Stimulated activated CD4-positive, alpha-beta T cell treated with anti-CD3 and anti-CD28 coated beads, Interleukin-4, amount 100 ng/mL, for 4 hours (primary cell): ENCODE measurements at places on chromosomes 2 and 18.

DNA sequence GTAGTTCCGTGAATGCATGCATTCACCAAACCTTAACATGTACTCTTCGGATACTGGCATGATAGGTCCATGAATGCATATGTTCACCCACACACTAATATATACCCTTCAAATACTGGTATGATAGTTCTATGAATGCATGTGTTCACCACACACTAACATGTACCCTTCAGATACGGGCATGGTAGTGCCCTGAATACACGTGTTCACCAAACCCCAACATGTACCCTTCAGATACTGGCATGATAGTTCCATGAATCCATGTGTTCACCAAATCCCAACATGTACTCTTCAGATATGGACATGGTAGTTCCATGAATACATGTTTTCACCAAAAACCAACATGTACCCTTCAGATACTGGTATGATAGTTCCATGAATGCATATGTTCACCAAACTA is 48.5 kb upstream of the ALKAL2 start:
- DNase-seq = no peak

- DNase-seq = no peak
Measured at GRCh38 chr2:164430166-164430783, 191.0 kb downstream of the GRB14 start.

DNA sequence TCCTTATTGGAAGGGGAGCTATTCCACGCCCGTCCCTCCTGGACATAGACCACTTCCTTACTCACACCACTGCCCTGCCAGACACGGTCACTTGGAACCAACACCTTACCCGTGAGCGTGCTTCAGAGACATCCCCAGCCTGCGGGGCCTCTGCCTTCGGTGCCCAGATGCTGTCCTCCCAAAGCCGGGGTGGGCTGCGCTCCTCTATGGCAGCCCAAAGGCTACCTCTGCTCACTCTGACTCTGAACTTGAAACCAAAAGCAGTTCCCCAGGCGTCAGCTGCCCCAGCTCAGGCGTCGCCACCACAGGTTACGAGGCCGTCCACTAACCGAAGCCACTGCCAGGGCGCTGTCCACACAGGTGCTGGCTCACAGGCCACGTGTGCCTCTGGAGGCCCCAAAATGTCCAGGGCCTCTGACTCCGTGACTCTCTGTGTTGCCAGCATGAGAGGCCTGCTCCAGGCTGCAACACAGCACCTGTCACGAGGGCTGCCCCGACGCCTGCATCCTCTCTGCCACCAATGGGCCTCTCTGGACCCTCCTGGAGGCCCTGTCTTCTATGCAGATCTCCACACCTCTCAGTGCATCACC is 23.8 kb downstream of the HDAC4 start:
- no peak for DNase-seq

GRCh38 chr18:8659609-8660242 is 45.6 kb upstream of the MTCL1 start:
- DNase-seq = no peak

GRCh38 chr2:97715951-97716694 is 2.7 kb downstream of the ZAP70 start:
- no peak for DNase-seq

DNA sequence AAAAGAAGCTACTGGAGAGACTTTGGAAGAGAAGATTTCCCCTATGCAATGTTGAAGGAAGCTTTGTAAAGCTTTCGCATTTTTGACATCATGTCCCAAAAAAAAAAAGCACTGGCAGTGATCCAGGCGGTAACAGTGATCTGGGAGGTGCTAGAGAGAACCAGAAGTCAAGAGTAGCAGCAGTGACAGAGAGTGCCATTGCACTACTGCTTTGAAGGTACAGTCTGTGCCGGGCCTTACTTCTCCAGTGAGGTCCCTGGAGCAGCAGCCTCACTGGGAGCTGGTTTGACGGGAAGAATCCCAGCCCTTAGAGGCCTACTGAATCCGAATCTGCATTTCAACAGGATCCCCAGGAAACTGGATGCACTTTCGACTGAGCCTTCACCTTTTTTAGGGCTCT is 50.9 kb upstream of the ATL2 start:
- DNase-seq = no peak

GRCh38 chr2:71891155-71891554 is 256.5 kb downstream of the CYP26B1 start:
- DNase-seq = no peak

- no peak for DNase-seq
Measured at GRCh38 chr2:8197825-8198224, 484.0 kb upstream of the ID2 start.

- no peak for DNase-seq
Measured at GRCh38 chr18:26271917-26272549, 45.8 kb downstream of the TAF4B start.

GRCh38 chr18:40365526-40365925 is 1589.5 kb upstream of the PIK3C3 start:
- no peak for DNase-seq

DNA sequence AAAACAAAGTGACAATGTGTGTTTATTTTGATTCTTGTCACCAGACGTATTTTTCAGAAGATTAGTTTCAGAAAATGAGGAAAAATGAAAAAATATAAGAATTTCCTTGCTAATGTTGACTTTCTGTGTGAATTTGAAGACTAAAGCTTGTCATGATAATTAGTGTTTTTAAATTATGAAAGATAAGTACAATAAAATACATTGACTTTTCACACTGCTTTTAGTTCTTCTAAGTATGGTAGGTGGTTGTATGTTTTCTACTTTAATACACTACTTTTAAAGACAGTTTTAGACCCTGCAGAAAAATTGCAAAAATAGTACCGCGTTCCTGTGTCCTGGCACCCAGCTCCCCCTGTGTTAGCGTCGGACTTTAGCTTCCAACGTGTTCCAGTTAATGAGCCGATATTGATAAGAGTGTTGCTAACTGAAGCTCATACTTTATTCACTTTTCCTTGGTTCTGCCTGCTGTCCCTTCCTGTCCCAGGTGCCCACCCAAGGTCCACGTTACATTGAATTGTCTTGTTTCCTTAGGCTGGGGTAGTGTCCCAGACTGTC is 695 bp downstream of the RBFA start:
- DNase-seq = no peak

DNA sequence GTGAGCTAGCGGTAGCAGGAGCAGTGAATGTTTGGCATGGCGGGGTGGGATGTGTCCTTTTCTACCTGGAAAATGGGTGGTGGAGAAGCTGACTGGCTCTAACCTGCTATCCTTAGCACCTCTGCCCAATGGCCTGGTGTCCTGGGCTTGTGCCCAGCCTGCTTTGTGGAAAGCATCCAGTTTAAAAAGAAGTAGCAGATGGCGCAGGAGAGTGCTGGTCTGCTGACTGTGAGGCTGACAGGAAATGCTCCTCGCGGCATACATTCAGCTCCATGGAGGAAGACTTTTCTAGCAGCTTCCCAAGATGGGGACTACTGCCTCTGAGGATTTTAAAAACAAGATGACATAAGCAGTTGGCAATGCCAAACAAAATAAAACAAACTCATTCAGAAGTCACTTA is 56.2 kb upstream of the LYPD6B start:
- DNase-seq = no peak

GRCh38 chr18:34590503-34590902 is 119.6 kb upstream of the DTNA start:
- DNase-seq = no peak

DNA sequence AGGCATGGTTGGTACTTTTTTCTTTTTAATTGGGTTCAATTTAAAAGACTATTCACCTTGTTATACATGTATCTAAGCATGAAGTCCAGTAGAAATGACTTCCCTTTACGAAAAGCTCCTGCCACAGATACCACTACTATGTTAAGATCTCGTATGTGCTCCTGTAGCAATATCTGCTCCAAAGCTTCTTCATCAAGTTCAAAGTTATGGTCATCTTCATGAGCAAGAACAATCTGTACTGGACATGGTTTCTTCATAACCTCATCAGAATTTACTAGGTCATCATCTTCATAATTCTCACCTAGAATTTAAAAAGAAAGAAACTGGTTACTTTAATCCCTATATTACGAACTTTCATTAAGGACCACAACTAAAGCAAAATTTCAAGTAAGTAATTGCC is 33.9 kb downstream of the ATL2 start:
- no peak for DNase-seq

- no peak for DNase-seq
Measured at GRCh38 chr18:79955302-79956075, 4.0 kb upstream of the SLC66A2 start.

DNA sequence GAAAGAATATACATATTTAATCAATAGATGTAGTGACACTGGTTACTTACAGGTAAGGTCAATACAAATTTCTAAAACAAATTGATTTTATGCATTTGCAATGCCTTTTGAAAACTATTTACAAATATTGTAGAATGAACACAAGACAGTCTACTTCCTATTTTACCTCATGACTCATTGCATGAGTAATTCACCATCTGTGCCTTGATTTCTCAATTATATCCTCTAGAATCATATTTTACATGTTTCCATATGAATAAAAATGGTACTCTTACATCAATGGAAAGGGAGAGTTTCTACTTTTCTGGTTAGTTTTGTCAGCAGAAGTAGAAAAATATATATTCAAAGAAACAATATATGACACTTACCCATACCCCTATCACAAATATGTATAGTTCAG is 203.8 kb upstream of the CDH7 start:
- DNase-seq = no peak

- DNase-seq = no peak
Measured at GRCh38 chr2:99653433-99653832, 163.6 kb upstream of the REV1 start.

DNA sequence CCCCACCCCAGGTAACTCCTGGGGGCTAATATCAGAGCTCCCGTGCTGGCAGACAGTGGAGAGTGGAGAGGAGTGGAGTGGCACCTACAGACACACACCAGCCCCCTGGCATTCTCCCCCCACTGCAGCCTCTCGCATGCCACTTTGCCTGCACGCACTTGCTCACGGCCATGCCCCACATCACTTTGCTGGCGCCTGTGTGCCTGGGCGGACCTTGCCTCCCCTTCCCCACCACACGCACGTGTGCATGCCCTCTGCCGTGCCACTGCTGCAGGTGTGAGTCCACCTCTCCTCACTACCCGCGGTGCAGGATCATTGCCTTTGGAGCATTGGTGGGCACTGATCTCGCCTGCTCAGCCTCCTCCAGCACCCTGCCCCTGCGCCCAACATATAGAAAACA is 72.6 kb upstream of the DOK6 start:
- no peak for DNase-seq
